ENCODE measurements at places on chromosomes 1 and 21.

GRCh38 chr1:111392042-111392441 lies 35.5 kb downstream of the OVGP1 start:
- DNase-seq = no peak

- no peak for DNase-seq
Measured at GRCh38 chr1:57146100-57146499, 180.3 kb upstream of the C8B start.

- DNase-seq = no peak
Measured at GRCh38 chr1:53715478-53715877, 23.5 kb downstream of the GLIS1 start.

- DNase-seq = no peak
Measured at GRCh38 chr1:153598309-153599172, 14.4 kb downstream of the S100A16 start.

DNA sequence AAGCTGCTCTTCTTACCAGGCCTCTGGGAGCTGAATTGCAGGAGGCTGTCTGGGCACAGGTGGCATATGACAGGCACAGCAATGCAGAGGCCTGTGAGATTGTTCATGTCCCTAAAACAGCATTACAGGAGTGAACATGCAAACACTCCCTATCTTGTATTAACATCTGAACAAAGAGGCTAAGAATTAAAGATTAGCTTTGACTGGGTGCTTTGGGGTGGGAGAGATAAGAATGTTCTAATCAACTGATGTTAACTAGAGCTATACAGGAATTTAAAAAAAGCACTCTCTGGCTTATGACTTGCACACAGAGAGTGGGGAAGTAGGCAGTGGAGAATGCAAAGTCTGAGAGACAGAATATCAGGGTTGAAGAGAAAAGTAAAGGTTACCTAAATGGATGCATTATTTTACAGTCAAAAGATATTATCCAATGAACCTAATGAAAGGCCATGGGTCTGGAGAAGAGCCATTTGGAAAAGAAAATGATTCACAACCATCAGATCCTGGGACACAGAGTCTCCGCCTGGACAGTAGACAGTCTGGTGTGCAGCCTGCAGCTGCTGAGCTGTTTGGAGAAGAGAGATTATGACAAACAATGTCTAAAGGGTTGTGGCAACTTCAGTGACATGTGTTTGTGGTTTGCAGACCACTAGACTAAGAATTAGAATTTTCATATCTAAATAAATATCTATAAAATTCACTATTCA lies 20.2 kb downstream of the DPT start:
- no peak for DNase-seq

- no peak for DNase-seq
Measured at GRCh38 chr1:75097654-75098053, 36.5 kb upstream of the LHX8 start.

Data from urinary bladder (tissue), 4 donors.